Naive thymus-derived CD4-positive, alpha-beta T cell (primary cell): ENCODE measurements at places on chromosomes 2 and 18. TPM values are rescaled to one million over a fixed set of nuclear protein-coding genes. Genes with fewer than 3 reads are reported as not detected.

UGT1A5 gene
- polyA plus RNA-seq, result not detected

HOXD10 gene
- polyA plus RNA-seq, result not detected

GRCh38 chr2:224025874-224026273 is 13.2 kb downstream of the SERPINE2 start:
- no peak overlapping the region for H3K4me3 ChIP-seq
- no peaks in the 10 kb centered on the region for H3K27me3 ChIP-seq
- H3K27ac ChIP-seq, result peak overlapping the region; percentile 56
- peaks cover 56% of the 10 kb centered on the region for H3K4me1 ChIP-seq

- no peak for DNase-seq
- H3K4me1 ChIP-seq, result no peaks in the 10 kb centered on the region
- H3K4me3 ChIP-seq, result no peak overlapping the region
- H3K36me3 ChIP-seq, result no peaks in the 10 kb centered on the region
- H3K27me3 ChIP-seq, result no peaks in the 10 kb centered on the region
Observed at GRCh38 chr2:38277245-38278116, 99.6 kb downstream of the ATL2 start.

TRIM43 gene
- polyA plus RNA-seq, result not detected

ZSWIM2 gene
- polyA plus RNA-seq, result not detected

LYG2 gene
- polyA plus RNA-seq, result not detected

CYTIP gene
- polyA plus RNA-seq, result 270 TPM

DNA sequence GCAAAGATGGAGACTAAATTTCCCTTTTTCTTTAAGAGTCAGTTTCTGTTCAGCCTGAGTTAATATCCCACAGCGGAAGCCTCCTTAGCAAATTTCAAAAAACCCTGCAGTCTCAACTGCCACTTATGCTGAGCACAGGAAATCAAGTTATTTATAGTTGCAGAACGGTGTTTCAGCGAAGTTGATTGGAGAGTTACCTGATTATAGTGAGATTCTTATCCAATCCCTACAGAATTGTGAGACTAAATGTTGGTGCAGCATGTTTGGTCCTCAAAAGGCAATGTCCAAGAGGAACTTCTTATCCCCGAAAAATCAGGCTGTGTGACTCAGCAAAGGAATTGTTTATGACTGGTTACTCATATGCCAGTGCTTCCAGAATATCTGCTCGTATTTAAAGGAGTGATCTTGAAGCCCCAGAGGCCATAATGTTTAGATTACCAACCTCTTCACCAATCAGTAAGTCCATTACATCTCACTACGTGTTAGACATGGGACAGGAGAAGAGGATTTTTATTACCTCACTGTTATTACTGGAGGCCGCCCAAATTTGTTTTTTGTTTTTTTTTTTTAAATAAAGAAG is 67.9 kb downstream of the LRRFIP1 start:
- H3K4me3 ChIP-seq, result peak overlapping the region; percentile 82
- peak overlapping the region; percentile 96 for H3K27ac ChIP-seq
- H3K4me1 ChIP-seq, result peaks cover 60% of the 10 kb centered on the region
- peak; percentile 72 for DNase-seq

DNA sequence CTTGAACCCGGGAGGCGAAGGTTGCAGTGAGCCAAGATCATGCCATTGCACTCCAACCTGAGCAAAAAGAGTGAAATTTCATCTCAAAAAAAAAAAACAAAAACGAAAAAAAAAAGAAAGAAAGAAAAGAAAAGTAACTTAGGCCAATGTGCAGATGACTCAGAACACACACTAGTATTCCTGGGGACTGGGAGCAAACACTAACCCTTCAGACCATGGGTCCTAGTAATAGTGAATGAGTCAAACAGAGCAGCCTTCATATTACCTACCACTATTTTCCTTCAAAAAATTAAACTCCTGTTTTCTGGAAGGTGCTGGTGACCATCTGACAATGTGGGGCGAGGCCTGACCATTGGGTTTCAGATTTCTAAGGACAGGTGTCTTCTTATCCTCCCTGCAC is 253.4 kb downstream of the PIEZO2 start:
- no peak for DNase-seq
- H3K27ac ChIP-seq, result no peak overlapping the region
- no peaks in the 10 kb centered on the region for H3K36me3 ChIP-seq
- H3K27me3 ChIP-seq, result no peaks in the 10 kb centered on the region
- no peaks in the 10 kb centered on the region for H3K4me1 ChIP-seq
- H3K4me3 ChIP-seq, result no peak overlapping the region

DNA sequence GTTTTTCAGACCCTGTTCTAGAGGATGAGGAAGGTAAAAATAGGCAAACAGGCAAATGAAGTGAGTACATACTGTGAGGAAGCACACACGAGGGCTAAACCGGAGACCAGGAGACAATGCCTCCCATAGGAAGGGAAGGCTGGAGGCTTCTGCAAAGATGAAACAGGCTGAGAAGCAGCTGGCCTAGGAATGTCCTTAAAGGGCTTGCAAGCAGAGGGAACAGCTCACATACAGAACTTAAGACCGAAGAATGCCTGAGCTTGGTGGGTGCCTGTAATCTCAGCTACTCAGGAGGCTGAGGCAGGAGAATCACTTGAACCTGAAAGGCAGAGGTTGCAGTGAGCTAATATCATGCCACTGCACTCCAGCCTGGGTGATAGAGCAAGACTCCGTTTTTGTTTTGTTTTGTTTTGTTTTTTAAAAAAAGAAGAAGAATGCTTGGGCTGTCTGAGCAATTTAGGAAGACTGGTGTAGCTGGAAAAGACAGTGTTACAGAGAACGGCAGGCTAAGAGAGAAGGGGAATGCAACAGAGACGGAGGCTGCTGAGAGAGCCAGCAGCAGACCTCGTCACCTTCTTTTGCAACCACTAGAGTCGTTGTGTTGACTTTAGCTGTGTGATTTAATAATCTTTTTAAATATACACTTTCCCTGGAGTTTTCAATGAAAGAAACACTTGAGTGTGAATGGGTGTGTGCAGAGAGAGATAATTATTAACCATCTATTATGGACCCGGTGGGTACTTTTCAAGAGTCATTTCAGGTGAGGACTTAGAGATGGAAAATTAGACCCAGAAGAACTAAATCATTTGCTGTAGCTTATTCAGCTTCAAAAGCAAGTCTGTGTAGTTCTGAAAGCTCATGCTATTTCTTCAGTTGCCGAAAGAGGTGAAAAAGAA is 232.8 kb downstream of the GALR1 start:
- H3K27me3 ChIP-seq, result no peaks in the 10 kb centered on the region
- no peaks in the 10 kb centered on the region for H3K4me1 ChIP-seq
- H3K27ac ChIP-seq, result no peak overlapping the region

GRCh38 chr18:51107082-51107481 is 77.1 kb downstream of the SMAD4 start:
- DNase-seq, result no peak
- H3K36me3 ChIP-seq, result no peaks in the 10 kb centered on the region
- peaks cover 9% of the 10 kb centered on the region for H3K4me1 ChIP-seq
- no peaks in the 10 kb centered on the region for H3K27me3 ChIP-seq
- H3K4me3 ChIP-seq, result no peak overlapping the region

TGFA gene
- polyA plus RNA-seq, result 0.44 TPM

- no peaks in the 10 kb centered on the region for H3K4me1 ChIP-seq
- no peaks in the 10 kb centered on the region for H3K27me3 ChIP-seq
- no peaks in the 10 kb centered on the region for H3K36me3 ChIP-seq
- no peak overlapping the region for H3K4me3 ChIP-seq
- H3K27ac ChIP-seq, result no peak overlapping the region
Observed at GRCh38 chr2:9158786-9159779, 47.5 kb upstream of the ASAP2 start.

ABHD1 gene
- 0.53 TPM for polyA plus RNA-seq

ANO7 gene
- 0.32 TPM for polyA plus RNA-seq
